ENCODE measurements at places on chromosomes 3 and 15.
A peak's percentile ranks its signal among the peaks of the same experiment; 100 is the strongest.

DNA sequence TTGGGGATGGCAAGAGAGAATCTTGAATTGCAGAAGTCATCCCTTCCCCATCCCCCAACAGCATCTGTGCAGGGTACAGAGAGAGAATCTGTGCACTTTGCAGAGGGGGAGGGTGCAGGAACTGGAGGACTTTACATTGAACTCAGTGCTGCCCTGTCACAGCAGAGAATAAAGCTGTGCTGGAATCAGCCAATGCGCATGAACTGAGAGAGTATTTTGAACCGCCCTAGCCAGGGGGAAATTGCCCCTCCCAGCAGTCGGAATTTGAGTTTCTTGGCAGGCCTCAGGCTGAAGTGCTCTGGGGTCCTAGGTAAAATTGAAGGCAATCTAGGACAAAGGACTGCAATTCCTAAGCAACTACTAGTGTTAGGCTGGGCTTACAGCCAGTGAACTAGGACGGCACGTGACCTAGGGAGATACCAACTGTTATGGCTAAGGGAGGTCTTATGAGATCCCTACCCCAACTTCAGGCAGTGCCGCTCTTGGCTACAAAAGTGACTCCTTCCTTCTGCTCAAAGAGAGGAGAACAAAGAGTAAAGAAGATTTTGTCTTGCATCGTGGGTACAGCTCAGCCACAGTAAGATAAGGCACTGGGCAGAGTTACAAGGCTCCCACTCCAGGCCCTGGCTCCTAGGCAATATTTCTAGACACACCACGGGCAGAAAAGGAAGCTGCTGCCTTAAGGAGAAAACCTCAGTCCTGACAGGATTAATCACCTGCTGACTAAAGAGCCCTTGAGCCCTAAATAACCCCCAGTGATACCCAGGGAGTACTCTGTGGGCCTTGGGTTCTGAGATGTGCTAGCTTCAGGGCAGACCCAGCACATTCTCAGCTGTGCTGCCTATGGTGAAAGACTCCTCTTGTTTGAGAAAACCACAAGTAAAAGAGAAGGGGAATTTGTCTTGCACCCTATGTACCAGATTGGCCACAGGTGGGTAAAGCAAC, 300.5 kb upstream of the ALCAM start:
- no peak for DNase-seq

GRCh38 chr3:71051893-71052687, 531.4 kb downstream of the FOXP1 start:
- DNase-seq, result no peak

DNA sequence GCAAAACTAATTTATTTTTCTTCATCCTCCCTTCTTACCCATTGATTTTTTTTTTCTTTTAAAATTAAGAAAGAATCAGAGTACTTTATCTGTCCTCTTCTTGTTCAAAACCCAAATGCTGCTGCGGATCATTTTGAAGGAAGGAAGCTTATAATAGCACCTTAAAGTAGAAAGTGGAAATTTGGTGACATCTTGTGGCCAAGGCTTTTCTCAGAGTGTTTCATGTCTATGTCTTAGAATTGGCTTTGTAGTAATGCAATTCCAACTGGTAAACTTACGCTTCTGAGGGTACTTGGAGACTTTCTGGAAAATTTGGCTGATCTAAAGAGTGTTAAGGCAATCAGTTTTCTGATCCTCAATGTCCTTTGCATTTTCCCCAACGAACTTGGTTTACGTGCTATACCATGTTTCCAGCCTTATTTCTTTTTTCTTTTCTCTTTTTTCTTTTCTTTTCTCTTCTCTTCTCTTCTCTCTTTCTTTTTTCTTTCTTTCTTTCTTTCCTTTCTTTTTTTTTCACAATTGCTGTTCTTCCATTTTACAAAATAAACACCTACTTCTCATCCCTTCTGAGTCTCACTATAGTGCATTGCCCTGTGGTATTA, 30.7 kb downstream of the C3orf38 start:
- DNase-seq, result no peak

- DNase-seq, result peak; percentile 56
Measured at GRCh38 chr3:58585005-58585786, 8.0 kb upstream of the FAM107A start.

- no peak for DNase-seq
Measured at GRCh38 chr3:109070211-109070610, 47.7 kb downstream of the MORC1 start.

DNA sequence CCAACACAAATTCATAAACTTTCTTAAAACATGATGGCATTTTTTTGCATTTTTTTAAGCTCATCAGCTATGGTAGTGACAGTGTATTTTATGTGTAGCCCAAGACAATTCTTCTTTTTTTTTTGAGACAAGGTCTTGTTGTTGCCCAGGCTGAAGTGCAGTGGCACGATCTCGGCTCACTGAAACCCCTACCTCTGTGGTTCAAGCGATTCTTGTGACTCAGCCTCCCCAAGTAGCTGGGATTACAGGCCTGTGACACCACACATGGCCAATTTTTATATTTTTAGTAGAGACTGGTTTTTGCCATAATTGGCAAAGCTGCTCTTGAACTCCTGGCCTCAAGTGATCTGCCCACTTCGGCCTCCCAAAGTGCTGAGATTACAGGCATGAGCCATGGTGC, 17.3 kb upstream of the USP50 start:
- DNase-seq, result no peak

GRCh38 chr15:58690703-58691102, 58.8 kb downstream of the ADAM10 start:
- DNase-seq, result no peak

DNA sequence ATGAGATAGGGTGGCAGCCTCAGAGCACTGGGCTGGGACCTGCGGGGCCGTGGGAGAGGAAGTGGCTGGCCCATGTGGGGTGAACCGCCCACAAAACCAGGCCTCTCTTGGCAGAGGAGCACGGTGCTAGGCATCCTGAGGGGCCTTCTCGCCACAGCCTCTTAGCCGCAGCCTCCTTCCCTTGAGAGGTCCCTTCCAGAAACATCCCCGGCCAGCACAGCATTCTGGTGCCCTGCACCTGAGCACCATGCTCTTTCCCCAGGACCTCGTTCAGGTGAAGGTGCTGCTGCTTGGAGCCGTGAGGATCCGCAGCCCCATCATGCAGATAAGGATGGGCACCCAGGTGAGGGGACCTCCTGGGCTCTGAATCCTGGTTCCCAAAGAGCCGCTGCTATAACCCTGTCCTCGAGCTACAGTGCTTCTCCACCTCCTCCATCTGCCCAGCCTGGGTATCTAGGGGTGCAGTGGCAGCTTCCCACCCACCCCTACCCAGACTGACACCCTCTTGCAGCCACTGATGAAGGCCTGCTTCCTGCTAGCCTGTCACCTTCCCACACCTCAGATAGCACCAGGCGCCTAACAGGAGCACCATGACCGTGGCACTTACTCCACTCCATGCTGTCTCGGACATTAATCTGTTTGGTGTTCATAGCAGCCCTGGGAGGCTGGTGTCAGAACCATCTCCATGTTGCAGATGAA, 11.2 kb upstream of the TXNRD3 start:
- DNase-seq, result no peak

DNA sequence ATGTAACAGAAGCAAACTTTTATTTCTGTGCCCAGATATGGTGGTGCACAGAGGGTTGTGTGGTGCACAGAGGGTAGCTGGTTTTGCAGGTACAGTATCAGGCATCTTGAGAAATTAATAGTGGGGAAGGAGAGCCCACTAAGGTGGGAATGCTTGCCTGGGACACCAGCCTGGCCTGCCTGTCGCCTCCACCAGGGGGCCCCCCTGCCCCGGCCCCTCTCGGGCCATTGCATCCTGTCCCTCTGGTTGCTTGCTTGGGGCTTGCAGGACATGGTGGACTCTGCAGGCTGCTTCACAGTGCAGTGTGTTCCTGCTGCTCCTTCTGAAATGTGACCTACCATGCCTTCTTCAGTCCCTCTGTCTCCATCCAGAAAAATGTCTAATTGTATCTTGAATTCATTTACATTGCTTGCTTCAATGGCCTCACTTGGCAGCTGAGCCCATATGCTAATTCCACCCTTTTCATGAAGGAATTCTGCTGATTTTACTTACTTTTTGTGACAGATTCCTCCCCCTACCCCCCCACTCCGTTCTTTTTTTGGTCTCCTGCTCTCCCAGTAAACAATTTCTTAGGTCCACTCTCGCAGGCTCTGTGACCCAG, 73.6 kb downstream of the EEFSEC start:
- peak; percentile 15 for DNase-seq

- DNase-seq, result no peak
Measured at GRCh38 chr15:73334086-73334485, 34.7 kb downstream of the HCN4 start.
